Spinal cord (tissue), 10 donors: ENCODE measurements at places on chromosomes 16 and 17. TPM values are rescaled to one million over a fixed set of nuclear protein-coding genes. Genes with fewer than 3 reads are reported as not detected.
A peak's percentile ranks its signal among the peaks of the same experiment; 100 is the strongest.

DNA sequence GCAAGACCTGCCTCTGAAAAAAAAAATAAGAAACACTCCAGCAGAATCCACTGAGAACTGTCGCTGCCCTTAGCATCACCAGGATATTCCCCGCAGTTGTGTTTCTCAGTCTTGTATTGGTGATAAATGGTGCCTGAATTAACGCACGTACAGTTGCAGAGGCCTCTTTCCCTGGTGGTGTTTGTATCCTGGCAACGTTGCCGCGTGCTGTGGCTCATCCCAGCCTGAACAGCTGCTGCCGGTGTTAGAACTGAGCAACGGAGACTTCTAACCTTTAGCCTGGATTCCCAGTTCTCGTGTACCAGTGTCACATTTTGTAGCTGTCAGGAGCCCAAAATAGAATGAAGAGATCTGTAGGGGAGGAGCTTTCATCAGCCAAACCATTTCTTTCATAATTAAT lies 4.8 kb downstream of the MLYCD start:
- DNase-seq, result peak; percentile 64

- DNase-seq, result no peak
Measured at GRCh38 chr16:7914748-7915147, 582.1 kb downstream of the RBFOX1 start.

TAOK1 gene
- polyA plus RNA-seq, result 38.7 TPM

CMTM1 gene
- polyA plus RNA-seq, result 11.2 TPM

- DNase-seq, result peak; percentile 39
Measured at GRCh38 chr16:54239456-54239855, 47.1 kb downstream of the IRX3 start.

GRCh38 chr16:72277749-72278148 lies 105.8 kb upstream of the PMFBP1 start:
- no peak for DNase-seq

KRT14 gene
- 0.82 TPM for polyA plus RNA-seq

ZKSCAN2 gene
- polyA plus RNA-seq, result 16.1 TPM

NOS2 gene
- 1.4 TPM for polyA plus RNA-seq

MT3 gene
- 363 TPM for polyA plus RNA-seq

DNA sequence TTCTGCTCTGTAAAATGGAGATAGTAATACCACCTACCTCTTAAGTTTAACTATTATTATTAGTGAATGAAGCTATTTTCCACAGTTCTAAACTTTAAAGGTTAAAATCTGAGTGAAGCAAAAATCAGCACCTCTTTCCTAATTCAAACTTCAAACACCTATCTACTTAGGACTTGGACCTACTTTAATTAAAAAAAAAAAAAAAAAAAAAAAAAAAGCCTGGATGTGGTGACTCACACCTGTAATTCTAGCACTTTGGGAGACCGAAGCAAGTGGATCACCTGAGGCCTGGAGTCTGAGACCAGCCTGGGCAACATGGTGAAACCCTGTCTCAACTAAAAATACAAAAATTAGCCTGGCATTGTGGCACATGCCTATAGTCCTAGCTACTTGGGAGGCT lies 5.0 kb upstream of the KANSL1 start:
- DNase-seq, result no peak

HOXB8 gene
- polyA plus RNA-seq, result 499 TPM

KRT27 gene
- polyA plus RNA-seq, result not detected

GRCh38 chr16:65547772-65548446 lies 426.0 kb upstream of the CDH11 start:
- DNase-seq, result no peak

DNA sequence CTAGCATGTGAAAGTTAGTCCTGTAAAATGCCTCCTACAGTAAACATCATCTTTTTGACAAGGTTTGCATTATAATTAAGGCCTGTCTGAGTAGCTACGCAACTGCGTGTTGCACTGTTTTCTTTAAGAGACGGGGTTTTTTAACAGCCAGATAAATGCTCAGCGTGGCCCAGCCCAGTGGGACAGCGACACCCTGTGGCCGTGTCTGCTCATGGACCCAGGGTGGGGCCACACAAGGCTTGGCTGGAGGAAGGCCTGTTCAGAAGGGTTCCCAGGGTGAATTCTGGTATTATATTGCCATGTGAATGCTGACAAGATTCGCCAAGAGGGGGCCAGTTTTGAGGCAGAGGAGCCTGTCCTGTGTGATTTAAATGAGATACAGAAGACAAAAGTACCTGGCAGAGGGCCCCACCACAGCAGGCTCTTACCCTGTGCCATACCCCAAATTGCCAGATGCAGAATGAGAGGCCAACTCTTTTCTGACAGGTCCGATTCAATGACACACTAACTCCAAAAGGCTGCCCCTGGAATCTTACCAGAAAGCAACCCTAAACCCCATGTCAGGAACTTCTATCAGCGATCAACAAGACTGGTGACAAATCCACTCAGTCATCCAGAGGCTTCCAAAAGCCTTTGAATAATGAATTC lies 65.9 kb upstream of the IRX6 start:
- no peak for DNase-seq

PALB2 gene
- polyA plus RNA-seq, result 15.4 TPM

GP1BA gene
- polyA plus RNA-seq, result 0.57 TPM
